ENCODE measurements at places on chromosomes 2 and 18. TPM values are rescaled to one million over a fixed set of nuclear protein-coding genes. Genes with fewer than 3 reads are reported as not detected.

DNA sequence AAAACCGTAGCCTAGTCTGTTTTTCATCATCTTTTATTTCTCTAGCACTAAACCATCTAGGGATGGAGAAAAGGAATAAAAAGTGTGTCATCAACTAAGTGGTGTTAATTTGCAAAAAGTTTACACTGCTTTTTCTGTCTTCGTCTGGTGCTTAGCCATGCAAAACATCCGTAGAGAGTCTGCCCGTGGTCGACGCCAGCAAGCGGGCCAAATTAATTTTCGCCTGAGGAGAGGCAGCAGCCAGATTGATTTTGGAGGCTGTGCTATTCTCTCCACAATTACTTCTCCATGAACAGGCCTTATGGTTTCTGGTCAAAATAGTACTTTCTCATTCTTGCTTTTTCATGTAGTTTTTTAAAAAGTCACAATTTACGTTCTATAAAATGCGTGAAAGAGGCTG, 46.3 kb downstream of the TNFRSF11A start:
- no peak for DNase-seq

The CXCR1 gene
- not detected for total RNA-seq

DNA sequence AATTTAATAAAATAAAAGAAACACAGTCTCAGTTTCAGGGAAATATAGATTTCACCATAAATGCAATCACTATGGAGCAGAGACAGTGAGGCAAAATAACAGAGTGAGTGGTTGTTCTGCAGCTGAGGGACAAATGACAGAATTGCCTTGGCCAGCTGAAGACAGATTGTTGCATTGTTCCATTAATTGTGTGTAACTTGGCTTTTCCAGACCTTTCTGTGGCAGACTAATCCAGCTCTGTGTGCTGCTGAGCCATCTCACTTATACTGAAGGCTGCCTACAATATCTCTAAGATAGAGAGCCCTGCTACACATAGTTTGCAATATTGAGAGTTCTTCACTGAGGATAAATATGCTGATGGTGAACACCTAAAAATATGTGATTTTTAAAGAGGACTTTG, 11.5 kb downstream of the LRRTM1 start:
- DNase-seq: no peak

DNA sequence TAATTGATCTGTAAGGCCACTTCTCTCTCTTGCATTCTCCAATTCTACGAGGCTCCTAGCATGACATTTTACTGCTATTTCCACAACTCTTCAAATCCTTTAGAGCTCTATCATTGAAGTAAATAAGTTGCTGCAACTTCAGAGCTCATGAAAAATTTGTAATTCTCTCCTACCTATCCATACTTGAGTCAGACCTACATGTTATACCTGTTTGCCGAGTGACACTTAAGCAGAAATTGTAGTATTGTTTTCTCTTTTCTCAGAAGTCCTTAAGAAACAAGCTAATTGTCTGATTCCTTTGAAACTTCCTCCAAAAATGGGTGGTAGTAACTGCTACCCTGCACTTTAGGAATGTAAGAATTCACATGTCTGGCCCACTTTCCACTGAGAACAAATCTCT, 26.1 kb downstream of the GALM start:
- no peak for DNase-seq

- no peak for DNase-seq
Measured at GRCh38 chr2:26144031-26144430, 28.9 kb upstream of the GAREM2 start.

DNA sequence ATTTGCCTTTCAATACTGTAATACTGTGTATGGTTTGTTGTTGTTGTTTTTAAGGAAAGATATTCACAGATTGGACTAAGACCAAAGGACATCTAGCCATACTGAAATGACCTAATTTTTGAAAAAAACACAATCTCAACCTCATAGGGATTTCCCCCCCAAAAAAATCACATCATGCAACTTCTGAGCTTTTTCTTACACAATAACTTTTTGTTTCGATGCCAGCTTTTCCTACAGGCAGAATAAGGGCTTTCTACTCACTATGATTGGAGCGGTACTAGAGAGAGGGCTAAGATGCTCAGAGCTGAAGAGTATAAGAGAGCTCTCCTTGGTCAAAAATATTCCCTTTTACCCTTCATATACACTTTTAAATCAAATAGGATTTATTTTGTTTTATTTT, 32.4 kb upstream of the SLC3A1 start:
- no peak for DNase-seq

- DNase-seq: no peak
Measured at GRCh38 chr2:103594823-103595222, 833.0 kb downstream of the TMEM182 start.

DNA sequence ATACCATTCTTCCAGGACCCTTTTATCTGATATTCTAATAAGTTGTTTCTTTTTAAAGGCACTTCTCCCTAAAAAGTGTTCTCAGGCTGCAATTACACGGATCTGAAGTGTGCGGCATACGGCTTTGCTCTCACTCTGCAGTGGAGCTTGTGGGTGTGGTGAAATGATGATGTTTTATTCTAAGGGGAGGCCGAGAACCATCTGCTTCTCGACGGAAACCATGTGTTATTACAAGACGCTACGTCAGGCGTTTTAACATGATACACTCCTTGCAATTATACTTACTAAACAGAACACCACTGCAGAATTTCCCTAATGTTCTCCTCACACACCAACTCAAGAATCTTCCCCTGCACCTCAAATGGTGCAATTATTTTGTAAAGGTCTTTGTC, 34.9 kb upstream of the CTDP1 start:
- no peak for DNase-seq

The SAG gene
- not detected for total RNA-seq

DNA sequence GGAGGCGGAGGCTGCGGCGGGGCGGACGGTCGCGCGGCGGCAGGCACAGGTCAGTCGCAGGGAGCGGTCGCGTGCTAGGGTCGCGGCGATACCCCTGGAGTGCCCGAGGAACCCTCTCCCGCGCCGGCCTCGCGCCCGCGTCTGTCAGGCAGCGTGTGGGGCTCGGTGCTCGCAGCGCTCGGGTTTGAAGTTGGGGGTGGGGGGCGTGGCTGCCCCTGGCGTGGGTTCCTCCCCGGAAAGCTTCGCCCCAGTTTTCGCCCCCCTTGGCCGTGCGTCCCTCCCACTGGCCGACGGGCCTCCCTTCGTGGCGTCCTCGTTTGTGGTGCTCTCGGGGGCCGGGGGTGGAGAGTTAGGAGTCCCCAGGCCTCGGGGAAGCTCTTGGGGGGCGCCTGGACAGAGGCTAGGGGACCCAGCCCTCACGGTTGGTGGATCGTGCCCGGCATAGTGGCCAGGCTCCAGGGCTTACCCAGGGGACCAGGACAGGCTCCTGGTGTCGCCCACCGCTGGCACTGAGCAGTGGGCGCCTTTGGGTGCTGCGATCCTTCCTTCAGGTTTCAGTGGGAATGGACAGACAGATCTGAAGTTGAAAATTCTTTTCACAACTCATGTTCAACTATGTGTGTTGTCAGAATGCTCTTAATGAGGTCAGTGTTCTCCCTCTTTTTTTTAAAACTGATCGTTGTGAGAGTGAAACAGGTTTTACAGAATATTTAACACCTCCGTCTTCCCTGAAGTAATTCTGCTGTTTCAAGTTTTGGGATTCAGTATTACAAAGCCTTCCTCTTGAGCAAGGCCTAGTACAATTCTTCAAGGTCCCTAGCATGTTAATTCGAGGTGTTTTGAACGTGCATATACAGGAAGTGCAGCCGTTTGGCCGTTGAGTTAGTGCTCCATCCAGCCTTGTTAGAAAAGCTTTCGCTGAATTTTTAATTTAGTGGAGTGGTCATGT, 604 bp downstream of the RALBP1 start:
- DNase-seq: peak; percentile 52

DNA sequence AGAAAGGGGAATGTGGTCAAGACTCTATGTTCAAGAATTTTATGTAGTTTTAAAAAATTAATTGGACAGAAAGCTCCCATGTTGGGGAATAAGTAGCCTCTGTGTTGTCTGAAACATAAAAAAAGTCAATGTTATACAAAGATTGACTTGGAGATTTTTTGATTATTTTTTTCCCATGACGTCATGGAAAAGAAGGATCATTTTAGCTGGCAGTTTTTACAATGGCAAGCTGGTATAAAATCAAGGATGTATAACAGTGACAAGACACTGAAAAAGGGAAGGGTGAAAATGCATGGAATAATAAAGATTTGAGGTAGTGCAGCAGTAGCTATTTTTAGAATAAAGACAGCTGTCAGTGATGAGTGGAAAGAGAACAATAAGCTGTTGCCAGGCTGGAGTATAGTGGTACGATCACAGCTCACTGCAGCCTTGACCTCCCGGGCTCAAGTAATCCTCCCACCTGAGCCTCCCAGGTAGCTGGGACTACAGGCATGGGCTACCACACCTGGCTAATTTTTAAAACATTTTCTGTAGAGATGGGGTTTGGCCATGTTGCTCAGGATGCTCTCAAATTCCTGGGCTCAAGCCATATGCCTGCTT, 9.2 kb downstream of the SLC39A10 start:
- no peak for DNase-seq

DNA sequence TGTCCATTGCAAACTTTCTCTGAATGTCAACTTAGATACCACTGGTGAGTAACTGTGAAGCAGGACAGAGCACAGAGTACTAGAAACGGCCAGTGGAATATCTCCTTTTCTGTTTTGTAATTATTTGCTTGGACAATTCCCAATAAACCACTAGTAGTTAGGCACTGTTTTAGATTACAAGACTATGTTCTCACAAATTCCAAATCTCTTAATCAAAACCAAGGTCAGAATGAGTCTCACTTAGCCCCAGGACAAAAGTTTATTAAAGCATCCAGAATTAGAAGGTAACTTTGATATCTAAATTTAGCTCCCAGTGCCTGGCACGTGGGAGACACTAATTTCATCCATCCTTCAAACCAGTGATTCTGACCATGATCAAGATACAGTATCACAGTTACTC, 89.0 kb downstream of the ZNF521 start:
- no peak for DNase-seq

DNA sequence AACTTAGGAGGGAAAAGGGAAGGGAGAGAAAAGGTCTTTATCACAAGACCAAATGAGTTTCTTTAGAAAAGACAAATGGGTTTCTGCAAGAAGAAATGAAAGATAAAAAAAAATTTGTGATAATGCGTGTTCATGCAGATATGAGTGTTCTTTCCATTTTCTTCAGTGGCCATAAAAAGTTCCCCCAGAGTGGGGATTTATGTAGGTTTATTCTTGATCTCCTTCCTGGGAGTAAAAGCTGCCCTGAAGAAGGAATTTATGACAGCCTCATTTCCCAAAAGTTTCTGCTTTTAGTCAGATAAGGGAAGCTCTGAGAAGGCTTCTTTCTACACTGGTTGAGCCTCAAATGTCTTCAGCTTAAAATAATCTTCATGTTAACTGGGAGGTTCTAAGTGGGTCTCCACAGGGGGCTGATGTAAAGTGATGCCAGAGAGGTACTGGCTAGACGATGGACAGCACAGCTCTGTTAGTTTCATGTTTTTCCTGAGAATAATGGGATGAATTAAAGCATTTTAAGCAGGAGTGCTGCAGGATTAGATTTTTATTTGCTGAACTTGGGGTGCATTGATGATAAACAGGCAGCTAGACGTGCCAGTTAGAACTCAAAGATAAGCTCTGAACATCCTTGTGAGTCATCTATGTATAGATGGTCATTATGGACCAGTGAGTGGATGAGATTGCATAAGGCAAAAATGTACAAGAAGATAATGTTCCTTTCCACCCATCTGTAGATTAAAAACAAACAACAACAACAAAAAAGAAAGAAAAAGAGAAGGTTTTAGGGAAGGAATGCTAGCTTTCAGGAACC, 99.4 kb upstream of the MSH2 start:
- DNase-seq: no peak

GRCh38 chr18:6406075-6406909, 8.4 kb downstream of the L3MBTL4 start:
- no peak for DNase-seq

DNA sequence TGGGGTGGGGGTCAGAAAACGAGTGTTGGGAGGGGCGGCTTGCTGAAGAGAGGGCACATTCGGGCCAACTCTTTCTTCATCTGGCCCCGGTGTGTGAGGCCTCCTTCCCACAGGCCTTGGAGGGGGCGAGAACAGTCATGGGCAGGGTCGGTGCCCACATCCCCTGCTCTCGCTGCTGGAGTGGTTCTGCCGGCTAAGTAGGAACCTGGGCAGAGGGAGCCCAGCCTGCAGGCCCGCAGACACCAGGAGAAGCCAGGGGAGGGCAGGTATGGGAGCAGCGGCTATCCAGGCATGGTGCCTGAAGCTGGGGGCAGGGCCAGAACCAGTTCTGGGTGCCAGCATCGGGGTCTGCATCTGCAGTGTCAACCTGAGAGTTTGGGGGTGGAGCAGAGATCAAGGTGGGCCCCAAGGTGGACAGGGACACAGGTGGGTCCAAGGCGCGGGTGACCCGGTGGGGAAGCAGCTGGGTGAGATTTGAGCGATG, 46.6 kb upstream of the HPCAL1 start:
- DNase-seq: no peak

DNA sequence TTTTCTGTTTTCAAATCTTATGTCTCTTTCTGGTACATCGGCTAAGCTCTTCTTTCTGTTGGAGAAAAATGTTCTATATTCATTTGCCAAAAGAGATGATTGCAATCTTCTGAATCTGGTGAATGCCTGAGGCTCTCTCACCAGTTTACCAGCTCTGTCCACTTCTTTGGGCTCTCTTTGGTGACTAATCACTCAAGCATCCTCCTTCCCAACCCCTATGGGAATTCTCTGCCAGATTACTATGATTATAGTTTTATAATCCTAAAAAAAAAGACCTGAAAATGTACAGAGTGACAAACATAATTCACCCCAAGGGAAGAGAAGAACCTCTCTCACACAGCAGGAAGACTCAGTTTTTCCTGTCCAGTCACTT, 187.3 kb downstream of the CAMKMT start:
- no peak for DNase-seq

GRCh38 chr2:128284037-128284441, 34.6 kb downstream of the HS6ST1 start:
- no peak for DNase-seq

DNA sequence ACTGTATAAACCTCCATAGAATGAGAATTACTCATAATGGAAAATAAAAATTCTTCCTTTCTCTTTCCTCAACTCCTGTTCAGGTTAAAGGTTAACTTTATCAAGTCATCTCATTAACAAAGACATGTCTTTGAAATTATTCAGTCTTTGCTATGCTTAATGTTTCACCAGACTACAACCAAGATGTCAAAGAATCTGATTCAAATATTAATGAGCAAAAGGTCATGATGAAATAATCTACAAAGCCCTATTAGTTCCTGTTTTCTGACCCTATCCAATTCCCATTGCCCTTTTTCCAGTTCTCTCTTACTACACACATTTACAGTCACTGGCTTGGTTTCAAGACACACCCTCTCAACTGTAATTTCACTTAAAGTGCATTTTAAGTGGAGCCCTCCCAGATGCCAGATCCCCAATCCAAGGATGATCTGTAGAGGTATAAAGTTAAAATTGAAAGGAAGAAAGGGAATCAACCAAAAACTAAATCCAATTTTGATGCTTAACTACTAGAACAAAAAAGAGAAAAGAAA, 246.9 kb upstream of the CYP26B1 start:
- no peak for DNase-seq

The NOSTRIN gene
- total RNA-seq: 0.15 TPM
